ENCODE measurements at places on chromosomes 3 and 15.

DNA sequence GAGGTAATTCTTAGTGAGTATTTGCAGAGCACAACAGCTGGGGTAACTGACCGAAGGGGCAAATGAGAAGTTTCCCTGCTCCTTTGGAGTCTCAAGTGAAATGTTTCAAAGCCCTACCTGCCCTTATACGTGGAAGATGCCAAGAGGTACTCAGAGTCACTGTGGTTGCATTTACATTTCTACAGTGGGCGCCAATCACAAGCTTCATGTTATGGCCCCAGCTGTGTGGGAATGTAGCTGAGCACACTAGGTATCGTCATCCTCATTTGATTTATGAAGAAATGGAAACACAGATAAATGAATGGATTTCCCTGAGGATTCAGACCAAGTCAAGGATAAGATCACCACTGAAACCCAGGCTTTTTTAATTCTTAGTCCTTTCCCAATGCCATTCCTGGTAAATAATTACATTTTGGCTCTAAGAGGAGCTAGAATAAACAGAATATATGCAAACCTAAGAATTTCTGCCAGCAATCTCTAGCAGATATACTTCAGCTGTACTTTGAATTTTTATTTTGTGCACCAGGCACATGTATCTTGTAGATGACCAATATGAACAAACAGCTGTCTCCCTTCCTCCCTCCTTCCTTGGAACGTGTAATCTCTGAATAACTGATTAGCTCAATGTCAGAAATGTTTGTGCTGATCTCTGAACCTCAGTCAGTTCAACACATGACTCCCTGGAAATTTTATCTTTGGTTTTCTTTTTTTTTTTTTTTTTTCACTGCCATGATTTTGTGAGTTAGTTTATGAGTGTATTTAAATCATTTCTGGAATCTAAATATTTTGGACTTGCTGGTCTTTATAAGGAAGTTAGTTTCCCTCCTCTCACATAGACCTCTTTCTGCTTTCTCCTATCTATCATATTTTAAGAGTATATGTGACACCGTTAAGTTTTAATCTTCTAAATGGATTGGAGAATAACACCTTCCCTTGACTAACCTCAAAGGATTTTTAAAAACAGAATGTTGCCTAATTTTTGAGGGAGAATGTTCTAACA is 69.2 kb downstream of the MAP2K5 start:
- no peak for DNase-seq

- DNase-seq, result no peak
These were observed at the start of gene HDGFL3 for GRCh38 chr15:83207660-83208366. HDGFL3 (minus strand) TSS chr15:83207823; CDS start chr15:83207414, 409 bp downstream.

GRCh38 chr15:90295270-90295648 is 29.8 kb downstream of the NGRN start:
- no peak for DNase-seq

DNA sequence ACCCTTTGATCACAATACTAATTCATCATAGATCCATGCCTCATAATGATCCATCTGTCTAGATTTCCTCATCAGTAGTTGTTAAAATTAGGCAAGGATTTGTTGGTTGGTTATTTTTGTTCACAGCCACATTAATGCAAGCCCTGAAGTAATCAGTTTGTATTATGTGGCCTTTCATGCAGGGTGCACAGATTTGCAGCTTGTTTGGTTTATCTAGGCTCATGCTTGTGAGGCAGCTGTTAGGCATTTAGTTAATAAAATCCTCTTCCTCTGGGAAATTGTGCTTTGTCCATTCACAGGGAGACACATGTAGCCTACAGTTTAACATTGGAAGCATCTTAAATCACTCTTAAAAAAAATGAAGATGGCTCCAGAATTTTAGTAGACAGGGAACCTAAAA is 162.8 kb upstream of the ZNF385D start:
- no peak for DNase-seq

- DNase-seq, result no peak
These were observed 24.8 kb upstream of the TICRR start for GRCh38 chr15:89550427-89550826.

GRCh38 chr3:185983495-185984141 is 45.8 kb upstream of the TRA2B start:
- no peak for DNase-seq

DNA sequence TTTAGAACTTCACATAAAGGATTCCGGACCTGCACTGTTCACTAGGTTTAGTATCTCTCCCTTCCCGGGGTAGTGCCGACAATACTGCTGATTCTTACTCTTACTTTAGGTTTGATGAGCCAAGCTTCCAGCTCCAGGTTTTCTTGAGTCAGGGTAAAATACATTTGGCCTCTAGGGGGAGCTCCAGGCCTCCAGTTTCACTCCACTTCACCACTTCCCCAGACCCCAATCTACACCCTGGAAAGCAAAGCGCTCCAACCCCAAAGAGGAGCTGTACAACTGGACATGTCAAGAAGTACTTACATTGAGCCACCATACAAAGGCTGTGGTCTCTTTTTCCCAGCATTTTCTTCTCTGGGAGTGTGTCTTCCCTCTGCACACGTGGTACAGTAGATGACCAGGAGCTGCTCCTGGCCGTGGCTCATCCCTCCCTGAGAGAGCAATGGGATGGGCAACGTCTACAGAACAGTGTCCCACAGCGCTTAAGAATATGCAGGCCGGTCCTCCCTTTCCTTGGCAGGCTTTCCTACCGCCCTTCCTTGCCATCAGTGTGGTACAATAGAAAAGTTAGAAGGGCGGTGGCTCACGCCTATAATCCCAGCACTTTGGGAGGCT is 93.9 kb upstream of the CCDC80 start:
- DNase-seq, result peak; percentile 52

- DNase-seq, result no peak
These were observed 26.5 kb downstream of the IQSEC1 start for GRCh38 chr3:13046569-13047274.

- no peak for DNase-seq
These were observed 11.8 kb upstream of the SLC2A2 start for GRCh38 chr3:171038342-171038741.

- DNase-seq, result no peak
These were observed 89.6 kb downstream of the FILIP1L start for GRCh38 chr3:100024520-100025303.

DNA sequence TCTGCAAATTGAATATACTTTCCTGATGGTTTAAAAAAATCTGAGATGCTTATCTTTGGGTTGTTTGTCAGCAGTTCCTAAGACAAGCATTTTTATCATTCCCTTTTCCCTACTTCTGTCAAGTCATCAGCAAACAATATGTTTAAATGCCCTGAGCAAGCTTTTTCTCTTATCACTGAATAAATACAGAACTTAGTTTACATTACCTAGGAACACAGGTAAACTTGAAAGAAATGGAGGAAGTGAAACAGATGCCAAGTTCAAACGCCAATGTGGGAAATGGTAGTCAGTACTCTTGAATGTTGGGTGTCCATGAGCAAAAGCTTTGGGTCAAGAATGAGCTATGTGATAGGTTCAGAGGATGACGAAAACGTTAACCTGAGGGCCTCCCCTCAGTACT is 17.2 kb upstream of the TCAIM start:
- no peak for DNase-seq

DNA sequence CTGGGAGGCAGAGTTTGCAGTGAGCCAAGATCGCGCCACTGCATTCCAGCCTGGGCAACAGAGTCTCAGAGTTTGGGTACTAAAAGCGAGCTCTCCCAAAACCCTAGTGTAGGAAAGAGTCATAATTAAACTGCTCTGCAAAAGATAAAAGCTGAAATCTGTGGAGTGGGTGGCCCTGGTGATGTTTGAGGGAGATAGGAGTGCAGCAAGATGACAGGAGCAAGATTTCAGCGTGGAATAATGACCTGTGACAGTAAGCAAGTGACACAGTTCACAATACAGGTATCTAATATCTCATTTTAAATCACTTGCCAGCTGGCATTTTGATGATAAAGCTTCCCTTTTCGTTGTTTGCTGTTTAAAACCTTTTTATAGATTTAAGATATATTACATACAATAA is 79.3 kb downstream of the MDFIC2 start:
- no peak for DNase-seq

DNA sequence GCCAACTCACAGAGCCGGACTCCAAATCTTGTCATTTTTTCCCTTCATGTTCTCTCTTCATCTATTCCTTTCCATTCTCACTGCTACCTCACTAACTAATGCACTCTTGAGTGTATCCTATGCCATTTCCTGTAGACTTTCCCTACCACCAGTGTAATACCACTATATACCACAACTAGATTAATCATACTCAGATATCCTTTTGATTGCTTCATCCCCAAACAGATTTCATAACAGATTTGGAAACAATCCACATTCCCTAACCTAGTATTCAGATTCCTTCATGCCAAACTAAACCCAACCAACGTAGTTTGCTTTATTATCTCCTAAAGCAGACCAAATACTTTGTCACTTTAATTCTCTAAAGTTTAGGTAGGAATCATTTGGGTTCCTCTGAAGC is 2.6 kb upstream of the PLOD2 start:
- DNase-seq, result no peak

DNA sequence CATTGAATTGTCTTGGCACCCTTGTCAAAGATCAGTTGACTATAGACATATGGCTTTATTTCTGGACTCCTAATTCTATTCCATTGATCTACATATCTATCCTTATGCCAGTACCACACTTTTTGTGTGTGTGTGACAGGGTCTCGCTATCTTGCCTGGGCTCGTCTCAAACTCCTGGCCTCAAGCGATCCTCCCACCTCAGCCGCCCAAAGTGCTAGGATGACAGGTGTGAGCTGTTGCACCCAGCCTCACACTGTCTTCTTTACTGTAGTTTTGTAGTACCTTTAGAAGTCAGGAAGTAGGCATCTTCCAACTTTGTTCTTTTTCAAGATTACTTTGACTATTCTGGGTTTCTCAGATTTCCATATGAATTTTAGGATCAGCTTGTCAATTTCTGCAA is 24.3 kb downstream of the CDAN1 start:
- DNase-seq, result no peak

DNA sequence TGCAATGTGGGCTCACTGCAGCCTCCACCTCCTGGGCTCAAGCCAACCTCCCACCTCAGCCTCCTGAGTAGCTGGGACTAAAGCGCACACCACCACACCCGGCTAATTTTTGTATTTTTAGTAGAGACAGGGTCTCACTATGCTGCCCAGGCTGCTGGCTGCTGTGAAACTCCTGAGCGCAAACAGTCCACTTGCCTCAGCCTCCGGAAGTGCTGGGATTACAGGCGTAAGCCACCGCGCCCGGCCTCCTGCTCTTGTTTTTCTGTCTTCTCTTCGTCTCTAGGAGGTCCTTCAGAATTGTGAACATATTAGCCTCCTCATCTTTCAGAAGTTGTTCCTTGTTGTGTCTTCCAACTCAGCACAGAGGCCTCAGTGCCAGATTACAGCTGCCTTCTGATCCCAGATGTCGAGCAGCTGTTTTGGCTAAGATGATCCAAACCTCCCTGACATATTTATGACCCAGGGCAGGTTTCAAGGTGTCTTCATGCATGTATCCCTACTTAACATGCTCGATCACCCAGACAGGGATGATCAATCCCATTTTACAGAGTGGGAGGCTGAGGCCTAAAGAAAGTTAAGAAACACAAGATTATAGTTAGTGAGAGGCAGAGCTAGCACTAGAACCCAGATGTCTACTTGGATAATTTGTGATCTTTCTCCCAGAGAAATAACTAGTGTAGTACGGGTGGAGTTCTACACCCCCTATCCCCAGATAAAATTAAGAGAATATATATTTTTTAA is 32.1 kb upstream of the UMPS start:
- no peak for DNase-seq

DNA sequence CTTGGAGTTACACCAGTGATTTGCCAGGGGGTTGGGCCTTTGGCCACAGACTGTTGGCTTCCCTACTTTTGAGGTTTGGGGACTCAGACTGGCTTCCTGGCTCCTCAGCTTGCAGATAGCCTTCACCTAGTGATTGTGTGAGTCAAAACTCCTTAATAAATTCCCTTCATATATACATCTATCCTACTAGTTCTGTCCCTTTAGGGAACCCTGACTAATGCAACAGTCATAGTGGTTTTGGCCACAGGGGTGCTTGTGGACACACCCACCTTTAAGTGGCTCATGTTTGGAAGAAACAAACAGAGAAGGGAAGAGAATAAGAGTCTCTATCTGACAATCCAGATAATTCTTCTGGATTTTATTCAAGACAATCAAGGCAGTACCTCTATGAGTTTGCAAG is 457.7 kb downstream of the EPHA3 start:
- DNase-seq, result no peak

DNA sequence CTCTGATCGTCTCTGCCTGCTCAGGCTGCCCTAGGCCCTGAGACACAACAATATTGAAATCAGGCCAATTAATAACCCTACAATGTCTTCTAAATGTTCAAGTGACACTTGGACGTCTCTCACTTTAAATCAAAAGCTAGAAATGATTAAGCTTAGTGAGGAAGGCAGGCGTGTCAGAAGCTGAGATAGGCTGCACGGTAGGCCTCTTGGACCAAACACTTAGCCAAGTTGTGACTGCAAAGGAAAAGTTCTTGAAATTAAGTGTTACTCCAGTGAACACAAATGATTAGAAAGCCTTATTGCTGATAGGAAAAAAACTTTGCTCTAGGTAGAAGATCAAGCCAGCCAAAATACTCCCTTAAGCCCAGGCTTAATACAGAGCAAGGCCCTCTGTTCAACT is 2.2 kb downstream of the HPS3 start:
- DNase-seq, result no peak

DNA sequence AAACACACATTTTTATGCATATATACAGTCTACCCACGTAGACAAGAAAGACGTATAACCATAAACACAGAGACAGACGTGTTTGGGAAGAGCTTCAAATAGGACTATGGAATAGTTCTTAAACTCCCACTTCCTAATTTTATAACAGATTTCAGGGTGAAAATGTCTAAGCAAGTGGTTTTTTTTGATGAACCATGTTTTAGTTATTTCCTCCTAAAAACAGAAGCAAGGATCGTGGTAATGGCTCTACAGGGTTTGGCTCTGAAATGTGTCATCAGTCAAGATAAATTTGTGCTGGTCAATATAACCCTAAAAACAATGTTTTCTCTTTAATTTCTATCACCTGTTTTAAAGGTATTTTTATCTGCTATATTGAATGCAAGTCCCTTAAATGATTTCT is 58.2 kb downstream of the FMN1 start:
- no peak for DNase-seq

DNA sequence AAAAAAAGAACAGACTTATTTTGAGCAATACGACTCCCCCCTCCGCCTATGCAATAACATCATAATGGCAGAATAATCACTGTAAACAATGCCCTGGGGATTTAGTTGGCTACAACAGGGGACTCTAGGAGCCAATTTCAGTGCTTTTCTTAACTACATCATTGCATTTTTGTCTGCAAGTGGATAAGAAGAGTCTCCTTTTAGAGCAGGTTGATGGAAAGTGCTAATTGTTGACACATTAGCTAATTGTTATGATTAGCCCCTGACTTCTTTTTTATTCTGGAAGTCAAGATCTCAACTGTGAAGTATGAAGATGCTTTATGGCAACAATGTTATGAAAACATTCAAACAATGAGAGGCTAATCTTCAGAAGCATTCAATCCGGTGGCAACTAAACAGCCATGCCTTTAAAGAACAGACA is 121.2 kb downstream of the MECOM start:
- DNase-seq, result no peak

DNA sequence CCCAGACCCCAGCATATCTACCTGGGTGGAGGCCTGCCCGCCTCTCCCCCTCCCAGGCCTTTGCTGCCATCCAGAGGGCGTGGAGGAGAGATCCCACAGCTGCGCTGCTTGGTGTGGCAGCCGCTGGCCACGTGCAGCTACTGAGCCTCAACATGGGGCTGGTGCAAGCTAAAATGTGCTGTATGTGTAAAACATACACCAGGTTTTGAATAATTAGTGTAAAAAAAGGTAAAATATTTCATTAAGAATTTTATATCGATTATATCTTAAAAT is 95.8 kb downstream of the SEC22A start:
- no peak for DNase-seq

Measured in HFF-Myc (cell line).